ENCODE measurements at places on chromosomes 13 and 19.
A peak's percentile ranks its signal among the peaks of the same experiment; 100 is the strongest.

DNA sequence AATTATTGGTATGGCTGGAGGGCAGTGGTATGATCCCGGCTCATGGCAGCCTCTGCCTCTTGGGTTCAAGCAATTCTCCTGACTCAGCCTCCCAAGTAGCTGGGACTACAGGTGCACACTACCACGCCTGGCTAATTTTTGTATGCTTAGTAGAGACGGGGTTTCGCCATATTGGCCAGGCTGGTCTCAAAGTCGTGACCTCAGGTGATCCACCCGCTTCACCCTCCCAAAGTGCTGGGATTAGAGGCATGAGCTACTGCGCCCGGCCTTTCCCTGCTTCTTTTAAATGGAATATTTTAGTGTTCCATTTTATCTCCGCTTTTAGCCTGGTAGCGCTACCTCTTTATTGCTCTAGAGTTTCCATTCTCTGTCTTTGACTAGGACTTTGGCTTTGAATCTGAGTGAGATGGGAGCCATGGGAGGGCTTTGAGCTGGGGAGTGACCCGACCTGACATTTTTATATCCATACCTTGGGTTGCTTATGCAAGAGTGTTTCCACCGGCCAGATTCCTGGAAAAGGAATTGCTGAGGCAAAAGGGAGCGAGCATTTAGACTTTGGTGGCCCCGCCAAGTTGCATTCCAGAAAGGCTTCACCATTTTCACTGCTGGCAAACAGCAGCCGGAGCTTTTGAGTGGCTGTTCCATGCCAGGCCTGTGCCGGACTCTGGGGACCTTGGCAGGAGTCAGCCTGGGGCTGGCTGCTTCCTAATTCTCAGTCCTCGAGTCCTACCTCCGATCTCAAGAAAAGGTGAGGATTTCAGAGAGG, 22.9 kb downstream of the BICRA start:
- DNase-seq: no peak

- DNase-seq: no peak
These were observed 41.9 kb upstream of the POSTN start for GRCh38 chr13:37640499-37640898.

DNA sequence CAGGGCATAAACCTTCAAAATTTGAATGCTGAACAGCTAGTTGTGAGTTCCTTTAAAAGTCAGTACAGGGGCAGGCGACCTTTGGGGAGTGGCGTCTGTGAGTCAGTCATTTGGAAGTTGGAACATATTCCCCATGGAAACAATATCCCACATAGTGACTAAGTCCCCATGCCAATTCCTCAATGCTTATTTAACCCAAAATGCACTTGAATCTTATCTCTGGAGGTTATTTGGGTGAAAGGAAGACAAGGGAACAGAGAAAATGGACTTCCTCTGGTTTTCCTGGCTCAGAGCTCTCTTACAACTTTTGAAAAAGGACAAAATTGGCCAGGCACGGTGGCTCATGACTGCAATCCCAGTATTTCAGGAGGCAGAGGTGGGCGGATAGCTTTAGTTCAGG, 479.2 kb upstream of the NBEA start:
- no peak for DNase-seq

GRCh38 chr13:39197647-39198007, 159.4 kb downstream of the NHLRC3 start:
- DNase-seq: no peak

DNA sequence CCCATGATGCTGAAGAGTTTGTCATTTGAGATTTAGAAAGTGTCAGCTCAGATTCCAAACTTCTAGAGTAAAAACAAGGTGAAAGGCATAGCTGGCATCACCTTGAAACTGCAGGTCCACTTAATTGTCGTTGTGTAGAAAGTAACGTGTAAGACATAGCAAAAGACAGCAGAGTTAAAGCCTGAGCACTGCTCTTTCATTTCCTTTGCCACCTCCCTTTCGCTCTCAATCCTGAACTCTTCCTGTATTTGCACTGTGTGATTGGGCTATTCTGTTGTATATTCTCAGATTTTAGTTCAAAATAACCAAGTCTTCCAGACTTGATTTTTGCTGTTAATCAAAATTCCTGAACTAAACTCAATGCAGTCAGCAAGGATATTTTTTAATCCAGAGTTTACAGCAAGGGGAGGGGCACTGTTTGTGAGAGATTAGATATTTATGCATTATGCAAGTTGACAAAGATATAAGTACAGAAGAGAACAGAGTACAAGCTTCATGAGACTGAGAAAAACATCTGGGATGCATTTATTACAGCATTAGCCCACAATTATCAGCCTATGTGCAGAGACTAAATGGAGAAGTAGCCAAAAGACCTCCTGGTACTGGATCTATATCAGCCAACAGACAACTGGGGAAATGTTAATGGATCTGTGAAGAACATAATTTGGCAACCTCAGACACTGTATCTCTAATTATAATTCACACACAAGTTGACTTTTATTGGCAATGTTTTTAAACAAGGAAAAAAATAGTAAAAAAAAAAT, 328.6 kb downstream of the SUCLA2 start:
- DNase-seq: no peak

GRCh38 chr19:7391218-7391670, 42.5 kb downstream of the ARHGEF18 start:
- no peak for DNase-seq

- no peak for DNase-seq
These were observed 1.6 kb downstream of the ZNF71 start for GRCh38 chr19:56596676-56597075.

- no peak for DNase-seq
These were observed 76.9 kb downstream of the COL4A1 start for GRCh38 chr13:110229905-110230563.

DNA sequence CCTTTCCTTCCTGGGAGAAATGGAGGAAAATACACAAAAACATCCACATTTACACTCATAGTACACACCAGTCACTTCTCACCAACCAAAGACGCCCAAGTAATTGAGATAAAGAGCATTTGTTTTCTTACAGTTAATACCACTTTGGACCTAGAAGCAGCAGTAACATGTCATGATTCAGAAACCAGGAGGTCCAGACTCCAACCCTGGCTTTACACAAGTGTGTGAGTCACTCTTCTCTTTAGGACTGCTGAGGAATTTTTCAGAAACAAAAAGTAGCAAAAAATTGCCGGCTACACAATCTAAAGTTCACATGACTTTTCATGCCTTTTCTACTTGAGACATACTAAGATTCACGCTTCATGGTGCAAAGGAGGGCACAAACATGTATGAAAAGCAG, 42.1 kb downstream of the TUBGCP3 start:
- no peak for DNase-seq

DNA sequence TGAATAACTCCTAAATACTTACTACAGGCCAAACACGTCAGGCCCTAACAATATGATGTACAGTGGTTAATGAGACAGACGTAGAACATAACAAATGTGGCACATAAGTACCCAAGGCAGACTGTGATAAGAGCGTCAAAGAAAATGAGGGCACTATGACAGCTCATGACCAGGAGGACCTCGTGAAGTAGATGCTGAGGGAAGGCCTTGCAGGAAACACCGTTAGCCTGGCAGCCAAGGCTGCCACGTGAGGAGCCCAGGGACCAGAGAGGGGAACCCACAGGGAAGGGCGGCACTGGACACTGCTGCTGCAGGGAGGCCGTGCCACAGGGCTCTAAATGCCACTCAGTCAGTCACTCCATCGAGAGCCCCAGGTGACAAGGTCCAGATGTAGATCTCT, 5.7 kb downstream of the TUBGCP3 start:
- DNase-seq: no peak

DNA sequence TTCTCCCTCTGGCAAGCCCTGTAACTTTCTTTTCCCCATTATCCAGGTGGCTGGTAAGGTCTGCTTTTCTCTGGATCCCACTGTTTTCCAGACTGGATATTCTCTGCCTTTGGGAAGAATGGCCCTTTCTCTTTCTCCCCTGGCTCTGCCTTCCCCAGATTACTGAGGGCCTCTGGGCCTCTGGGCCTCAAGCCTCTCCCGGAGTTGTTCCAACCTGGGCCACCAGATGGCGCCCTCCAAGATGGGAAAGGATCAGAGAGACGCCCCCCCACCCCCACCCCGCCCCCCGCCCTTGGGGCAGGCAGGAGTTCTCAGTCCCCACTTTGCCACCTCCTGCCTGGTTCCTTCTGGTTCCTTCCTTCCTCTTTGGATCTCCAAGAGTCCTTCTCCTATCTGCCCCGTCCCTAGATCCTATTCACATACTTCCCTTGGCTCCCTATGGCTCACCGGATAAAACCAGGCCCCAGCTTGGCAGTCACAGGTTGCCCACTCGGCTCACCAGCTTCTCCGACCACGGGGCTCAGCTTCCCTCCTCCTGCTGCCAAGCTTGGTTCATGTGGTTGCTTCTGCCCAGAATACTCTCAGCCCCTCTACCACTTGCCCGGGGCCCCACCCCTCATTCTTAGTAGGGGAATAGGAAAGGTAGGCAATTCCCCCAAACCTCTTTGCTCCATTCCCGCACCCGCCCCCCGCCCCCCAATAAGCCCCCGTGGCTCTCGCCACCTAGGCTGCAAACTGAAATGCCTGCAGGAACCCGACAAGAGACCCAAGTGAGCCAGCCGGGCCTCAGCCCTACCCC, 13.1 kb downstream of the EPS8L1 start:
- peak; percentile 77 for DNase-seq

- no peak for DNase-seq
These were observed 57.8 kb downstream of the COG3 start for GRCh38 chr13:45522571-45522970.

- peak; percentile 92 for DNase-seq
These were observed 153.5 kb upstream of the KLF12 start for GRCh38 chr13:74287724-74288169.

- DNase-seq: peak; percentile 40
These were observed 19.0 kb downstream of the MAN2B1 start for GRCh38 chr19:12647490-12648071.

- DNase-seq: peak; percentile 85
These were observed 12.8 kb downstream of the LTBP4 start for GRCh38 chr19:40613690-40614621.

GRCh38 chr19:51559240-51559639, 11.8 kb upstream of the ZNF175 start:
- DNase-seq: no peak

- DNase-seq: no peak
These were observed 6.5 kb upstream of the LTBP4 start for GRCh38 chr19:40594657-40595091.

GRCh38 chr13:76523740-76524340, 362.4 kb downstream of the KCTD12 start:
- DNase-seq: no peak

DNA sequence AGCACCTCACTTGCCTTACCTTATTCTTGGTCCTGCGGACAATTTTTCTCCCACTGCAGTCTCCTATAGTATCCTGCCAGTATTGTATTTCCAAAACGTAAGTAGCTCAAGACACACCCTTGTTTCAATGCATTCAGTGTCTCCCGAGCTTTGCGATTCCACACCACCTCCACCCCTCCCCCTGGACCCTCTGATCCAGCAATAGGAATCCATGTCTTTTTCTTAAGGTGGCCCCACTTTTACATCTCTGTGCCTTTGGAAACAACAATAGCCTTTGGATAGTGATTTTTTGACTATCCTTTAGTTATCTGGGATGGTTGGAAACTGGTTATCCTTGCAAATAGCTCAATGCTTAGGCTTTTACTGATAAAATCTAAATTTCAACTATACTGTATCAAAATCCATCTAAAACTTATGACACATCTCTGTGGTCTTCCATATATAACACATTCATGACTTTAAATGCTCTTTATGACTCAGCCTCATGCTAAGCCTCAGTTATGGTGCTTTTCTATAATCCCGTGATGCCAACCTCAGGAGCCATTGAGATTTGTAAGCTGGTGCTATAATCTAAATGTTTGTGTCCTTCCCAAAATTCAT, 27.1 kb downstream of the FAM216B start:
- no peak for DNase-seq

- peak; percentile 18 for DNase-seq
These were observed 1.4 kb downstream of the NOVA2 start for GRCh38 chr19:45972081-45972946.

- no peak for DNase-seq
These were observed 28.0 kb downstream of the BTBD2 start for GRCh38 chr19:1987197-1988187.

DNA sequence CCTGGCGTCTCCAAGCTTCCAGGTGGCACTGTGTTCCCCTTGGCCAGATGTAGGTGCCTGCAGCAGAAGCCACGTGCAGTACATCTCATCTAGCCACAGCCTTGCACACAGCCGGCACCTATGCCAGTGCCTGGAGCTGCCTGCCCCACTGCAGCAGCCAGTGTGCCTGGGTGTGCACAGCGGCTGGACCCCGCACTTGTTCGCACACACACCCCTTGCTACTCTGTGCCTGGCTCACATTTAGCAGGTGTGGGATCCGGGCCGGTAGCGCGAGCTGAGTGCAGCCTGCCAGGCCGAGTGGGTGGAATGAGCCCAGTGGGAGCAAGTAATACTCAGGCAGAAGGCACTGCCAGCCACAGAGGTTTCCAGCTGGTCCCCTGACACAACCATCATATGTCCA, 26.9 kb upstream of the RBM26 start:
- DNase-seq: no peak

- no peak for DNase-seq
These were observed 48.1 kb downstream of the CRTC1 start for GRCh38 chr19:18731562-18732008.

All from CD4-positive, alpha-beta T cell treated with Interleukin-12 subunit alpha and Interleukin-12 subunit beta, for 1 hour (primary cell).